CD4-positive, alpha-beta T cell treated with Interleukin-17A for 1 hour (primary cell): ENCODE measurements at places on chromosomes 7 and 10.

- no peak for DNase-seq
Measured at GRCh38 chr7:1632916-1633785, 36.9 kb upstream of the ELFN1 start.

- DNase-seq: no peak
Measured at GRCh38 chr7:26428571-26428970, 136.9 kb downstream of the SNX10 start.

DNA sequence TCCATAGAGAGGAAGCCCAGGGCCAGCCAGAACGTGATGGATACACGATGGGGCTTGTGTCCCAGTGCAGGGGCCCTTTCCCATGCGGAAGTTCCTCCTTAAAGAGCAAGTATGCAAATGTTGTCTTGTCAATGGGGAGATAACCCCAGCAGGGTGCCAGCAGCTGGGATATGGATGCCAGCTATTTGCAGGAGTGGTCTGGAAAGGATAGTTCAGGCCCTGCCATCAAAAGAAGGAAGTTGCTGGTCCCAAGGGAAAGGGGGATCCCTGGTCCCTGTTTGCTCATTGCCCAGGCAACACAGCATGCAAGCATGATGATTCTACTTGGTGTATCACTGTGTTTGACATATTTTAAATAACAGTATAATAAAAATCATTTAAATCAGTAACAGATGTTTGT lies 73.1 kb upstream of the HECW1 start:
- DNase-seq: no peak

DNA sequence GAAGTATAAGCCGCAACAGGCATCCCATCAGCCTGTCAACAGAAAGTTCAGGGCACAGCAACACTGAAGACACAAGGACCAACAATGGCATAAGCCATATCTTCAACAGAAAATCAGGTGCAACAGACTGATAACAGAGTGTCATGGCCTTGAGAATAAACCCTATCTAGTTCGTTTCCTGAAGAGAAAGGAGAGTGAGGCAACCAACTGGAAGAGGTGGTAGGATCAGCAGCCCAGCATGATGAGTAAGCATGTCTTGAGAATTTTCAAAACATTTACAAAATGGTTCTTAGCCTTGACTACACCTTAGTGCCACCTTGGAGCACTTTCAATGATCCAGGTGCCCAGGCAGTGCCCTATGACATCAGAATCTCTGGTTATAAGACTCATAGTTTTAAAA lies 290.2 kb upstream of the SEMA3C start:
- no peak for DNase-seq

- DNase-seq: no peak
Measured at GRCh38 chr10:76881477-76882220, 756.0 kb downstream of the KCNMA1 start.

DNA sequence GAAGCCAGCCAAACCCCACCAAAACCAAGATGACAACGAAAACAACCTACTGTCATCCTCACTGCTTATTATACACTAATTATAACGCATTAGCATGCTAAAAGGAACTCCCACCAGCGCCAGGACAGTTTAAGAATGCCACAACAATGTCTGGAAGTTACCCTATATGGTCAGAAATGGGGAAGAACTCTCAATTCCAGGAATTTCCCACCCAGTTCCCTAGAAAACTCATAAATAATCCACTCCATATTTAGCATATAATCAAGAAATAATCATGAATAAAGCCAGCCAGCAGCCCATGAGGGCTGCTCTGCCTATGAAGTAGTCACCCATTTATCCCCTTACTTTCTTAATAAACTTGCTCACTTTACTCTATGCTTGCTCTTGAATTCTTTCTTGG lies 20.8 kb downstream of the MICU1 start:
- no peak for DNase-seq

GRCh38 chr7:29038463-29038862 lies 80.3 kb upstream of the TRIL start:
- peak; percentile 11 for DNase-seq

GRCh38 chr10:3803295-3803926 lies 18.4 kb upstream of the KLF6 start:
- DNase-seq: peak; percentile 57

GRCh38 chr7:10662491-10662890 lies 311.2 kb upstream of the PHF14 start:
- no peak for DNase-seq

DNA sequence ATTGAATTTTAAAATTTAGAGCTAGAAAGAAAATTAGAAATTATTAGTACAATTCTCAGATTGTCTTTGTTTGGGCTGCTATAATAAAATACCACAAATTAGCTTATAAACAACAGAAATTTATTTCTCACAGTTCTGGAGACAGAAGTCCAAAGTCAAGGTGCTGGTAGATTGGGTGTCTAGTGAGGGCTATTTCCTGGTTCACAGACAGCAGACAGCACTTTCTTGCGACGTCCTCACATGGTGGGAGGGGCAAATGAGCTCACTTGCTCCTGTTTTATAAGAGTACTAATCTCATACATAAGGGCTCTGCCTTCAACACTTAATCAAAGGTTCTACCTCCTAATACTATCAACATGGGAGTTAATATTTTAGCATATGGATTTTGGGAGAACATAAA lies 134.1 kb downstream of the MDFIC start:
- DNase-seq: no peak

DNA sequence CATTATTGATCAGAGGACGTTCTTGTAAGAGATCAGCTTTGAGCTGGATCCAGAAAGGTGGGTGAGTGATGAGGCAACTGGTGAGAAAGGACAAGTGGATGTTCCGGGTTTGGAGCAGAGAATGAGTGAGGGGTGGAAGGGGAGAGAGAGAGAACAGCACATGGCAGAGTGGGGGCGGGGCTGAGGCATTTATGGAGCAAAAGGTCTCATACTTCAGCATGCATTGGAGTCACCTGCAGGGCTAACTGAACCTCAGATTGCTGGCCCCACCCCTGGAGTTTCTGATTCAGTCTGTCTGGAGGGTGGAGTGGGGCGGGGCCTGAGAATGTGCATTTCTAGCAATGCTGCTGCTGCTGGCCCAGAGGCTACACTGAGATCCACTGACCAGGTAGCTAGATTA lies 71.2 kb downstream of the GOLGA7B start:
- no peak for DNase-seq

DNA sequence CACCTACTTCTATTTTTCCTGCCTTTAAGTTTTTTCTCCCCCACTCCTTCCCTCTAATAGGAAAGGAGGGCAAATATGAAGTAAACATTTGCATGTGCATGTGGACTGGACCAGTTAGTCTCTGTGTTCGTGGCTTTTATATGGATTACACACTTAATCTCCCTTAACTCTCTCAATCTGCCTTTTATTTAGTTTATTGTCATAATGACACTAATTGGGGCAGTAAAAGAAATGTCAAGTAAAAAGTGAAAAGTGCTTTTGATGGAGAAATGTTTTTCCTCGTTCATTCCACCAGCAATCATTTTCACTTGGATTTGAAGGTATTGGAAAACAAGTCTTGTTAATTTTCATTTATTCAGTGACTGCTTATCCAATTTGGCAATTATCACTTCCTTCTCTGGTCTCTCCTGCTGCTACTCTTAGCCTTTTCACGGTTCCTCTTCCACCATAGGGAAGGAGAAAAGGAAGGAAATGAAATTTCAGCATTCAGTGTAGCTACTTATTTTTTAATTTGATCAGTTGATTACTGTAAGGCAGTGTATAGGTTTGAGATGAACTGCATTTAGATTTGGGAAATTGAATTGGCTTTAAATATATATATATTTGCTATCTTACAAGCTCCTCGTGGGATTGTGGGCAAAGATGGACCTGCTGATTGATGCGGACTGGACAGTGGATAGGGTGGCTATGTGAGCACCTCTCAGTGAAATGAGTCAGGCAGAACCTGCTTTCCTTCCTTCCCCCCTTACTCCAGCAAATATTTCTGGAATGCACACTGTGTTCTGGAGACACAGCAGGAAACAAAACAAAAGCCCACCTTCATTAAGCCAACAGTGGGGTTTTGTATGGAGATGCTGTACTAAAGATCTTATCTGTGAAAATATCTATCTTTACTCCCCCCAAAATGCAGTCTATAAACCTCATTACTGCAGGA lies 77.5 kb downstream of the LRRC4 start:
- no peak for DNase-seq

- no peak for DNase-seq
Measured at GRCh38 chr10:128007056-128007455, 100.2 kb downstream of the PTPRE start.

DNA sequence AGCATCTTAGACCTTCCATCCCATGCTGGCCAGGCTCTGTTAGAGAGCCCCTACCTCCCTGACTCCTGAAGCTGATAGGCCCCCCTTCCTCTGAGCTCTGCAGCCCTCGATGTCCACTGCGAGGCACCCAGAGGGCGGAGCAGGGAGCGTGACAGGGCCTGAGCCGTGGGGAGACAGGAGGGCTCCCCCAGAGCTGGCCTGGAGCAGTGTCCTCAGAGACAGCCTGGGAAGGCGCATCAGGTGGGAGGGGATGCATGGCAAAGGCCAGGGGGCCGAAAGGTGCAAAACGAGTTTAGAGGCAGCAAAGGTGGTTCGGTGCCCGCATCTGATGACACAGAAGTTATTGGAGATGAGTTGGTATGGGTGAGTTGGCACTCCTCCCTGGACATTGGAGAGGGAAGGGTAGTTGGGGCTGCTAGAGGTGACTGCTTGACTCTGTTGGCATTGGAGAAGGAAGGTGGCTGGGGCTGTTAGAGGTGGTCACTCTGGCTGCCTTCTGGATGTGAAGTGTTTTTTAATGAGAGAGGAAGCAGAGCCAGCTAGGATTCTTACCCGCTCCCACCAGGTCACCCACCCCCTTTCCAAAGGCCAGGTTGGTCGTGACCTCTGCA lies 53.1 kb downstream of the PRF1 start:
- no peak for DNase-seq

DNA sequence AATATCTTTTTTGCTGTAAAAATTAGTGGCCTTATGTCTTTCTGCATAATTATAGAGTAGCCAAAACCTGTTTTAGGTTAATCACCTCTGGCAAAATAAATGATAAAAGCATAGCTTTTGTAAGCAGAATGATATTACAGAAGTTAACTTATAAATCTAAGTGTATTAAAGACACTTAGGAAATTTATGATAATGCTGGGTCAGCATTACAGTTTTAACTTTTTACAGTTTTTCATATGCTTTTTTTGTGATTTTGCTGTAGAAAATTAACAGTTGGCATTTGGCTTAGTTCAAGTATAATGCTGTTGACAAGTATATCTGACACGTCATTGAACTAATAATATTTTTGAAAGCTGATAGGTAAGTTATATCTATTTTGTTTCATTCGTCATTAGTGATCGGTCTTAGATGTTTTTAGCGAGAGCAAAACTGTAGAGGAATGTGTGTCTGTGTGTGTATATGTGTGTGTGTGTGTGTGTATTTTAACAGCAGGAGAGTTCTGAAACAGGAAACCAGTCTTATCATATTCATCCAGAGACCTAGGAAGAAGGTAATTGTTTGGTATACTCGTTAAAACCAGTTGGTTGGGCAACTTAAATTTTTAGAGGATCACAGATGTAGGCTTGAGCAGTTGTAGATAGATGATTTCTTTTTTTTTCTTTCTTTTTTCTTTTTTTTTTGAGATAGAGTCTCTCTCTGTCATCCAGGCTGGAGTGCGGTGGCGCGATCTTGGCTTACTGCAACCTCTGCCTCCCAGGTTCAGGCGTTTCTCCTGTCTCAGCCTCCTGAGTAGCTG lies 15.4 kb downstream of the PTEN start:
- no peak for DNase-seq

- DNase-seq: no peak
Measured at GRCh38 chr10:52481986-52482555, 168.0 kb downstream of the DKK1 start.

DNA sequence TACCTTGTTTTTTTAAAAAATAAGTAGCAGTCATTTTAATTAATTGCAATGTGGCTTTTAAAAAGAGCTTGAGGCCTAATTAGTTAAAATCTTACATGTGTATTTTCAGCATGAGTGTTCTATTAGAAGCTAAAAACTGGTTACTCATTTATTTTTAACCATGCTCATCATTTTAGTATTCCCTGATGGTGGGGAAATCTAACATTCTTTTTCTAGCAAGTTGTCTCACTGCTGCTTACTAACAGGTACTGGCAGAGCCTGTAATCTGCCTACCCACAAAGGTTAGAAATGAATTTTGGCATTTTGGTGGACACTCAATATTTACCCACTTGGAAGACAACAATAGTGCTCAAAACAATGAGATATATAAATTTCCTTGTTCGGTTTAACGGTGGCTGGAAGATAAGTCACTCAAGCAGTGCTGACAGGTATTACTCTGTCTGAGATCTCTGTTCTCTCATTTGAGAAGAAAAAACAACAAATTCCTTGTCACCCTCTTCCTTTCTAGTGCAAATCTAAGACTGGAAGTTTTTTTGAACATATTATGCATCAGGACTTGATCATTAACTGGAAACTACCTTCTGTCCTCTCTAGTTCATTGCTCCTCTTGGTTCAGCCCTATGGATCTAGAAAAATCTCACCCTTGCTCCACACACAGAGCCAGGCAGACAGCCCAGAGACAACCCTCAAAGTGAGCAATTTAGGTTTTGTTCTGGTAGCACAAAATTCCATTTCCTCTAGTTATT lies 83.3 kb downstream of the VWDE start:
- DNase-seq: no peak

GRCh38 chr10:32995066-32995622 lies 37.1 kb upstream of the ITGB1 start:
- no peak for DNase-seq

DNA sequence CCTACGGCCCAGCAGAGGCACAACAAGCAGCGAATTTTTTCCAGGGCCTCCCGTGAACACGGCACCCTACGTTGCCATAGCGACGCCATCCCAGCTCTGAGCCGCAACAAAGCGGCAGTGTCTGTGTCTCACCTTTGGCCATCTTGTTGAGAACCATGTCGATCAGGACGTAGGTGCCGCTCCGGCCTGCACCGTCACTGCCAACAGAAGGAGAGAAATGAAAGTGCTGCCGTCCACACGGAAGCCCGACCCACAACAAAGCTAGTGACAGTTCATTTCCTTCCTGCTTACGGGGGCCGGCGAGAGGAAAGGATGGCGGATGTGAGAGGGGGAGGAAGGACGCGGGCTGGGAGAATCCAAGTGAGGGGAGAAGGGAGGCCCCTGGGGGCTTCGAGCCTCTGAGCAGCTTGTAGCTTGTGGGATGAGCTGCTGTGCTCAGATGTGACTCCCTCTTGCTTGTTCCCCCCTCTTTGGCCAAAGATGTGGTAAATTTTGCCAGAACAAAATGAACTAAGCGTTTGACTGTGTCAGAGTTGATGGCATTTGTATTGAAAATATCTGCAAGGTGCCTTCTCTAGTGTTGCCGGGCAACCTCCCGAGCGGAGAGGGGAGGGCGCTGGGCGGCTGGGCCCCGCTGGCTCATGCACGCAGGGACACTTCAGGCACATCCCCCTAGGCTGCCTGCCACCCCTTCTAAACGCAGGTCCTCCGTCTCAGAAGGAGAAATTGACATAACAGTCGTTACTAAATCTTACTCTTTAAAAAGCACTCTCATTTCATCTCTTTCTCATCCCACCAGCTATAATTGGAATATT lies 232.2 kb downstream of the DNAJB6 start:
- peak; percentile 66 for DNase-seq

DNA sequence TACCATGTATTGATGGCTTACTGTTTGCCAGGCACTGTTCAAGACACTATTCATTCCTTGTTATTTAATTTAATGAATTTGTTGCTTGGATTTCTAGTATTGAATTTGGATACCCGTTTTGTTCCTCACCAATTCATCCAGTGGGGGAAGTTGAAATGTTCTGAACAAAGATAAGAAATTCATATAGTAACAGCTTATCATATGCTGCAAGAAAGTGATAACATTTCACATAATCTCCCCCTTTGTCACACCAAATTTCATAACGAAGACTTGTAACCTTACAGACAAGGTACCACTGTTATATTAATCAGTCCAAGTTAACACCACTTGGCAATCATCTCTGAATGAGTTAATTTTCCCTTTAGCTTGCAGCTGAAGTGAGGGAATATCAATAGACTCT lies 42.1 kb downstream of the SCIN start:
- no peak for DNase-seq
